ENCODE measurements at places on chromosomes 6 and 20.

DNA sequence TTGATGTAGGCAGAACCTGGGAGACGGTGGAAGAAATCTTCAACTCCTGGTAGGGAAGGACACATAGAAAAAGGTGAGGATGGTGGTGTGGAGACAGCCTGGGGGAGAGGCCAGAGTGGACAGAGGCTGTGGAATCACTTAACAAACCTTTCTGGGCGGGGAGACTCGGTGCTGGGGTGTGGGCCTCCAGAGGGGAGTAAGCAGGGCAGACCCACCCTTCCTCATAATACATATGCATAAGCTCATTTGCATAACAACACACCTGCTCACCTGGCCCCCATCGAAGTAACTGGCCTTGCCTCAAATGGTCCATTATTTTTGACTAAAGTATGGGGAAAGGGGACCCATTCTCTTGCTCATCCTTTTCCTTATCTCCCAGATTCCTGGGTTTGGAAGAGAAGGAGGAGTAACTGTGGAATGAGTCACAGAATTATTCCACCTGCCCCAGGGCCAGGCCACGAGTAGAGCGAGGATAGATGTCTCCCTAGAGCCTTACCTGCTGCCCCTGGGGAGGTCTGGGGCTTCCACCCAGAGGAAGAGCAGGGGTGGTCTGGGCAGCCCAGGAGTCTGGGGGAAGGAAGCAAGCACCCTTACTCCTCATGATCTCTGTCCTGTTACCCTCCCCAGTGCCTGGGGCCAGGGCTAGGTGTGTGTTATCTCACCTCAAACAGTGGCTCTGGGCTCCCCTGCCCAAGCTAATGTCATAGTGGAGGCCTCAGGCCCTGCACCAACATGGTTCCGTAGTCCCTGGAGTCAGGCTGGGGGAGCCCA is 10.7 kb upstream of the VEGFA start:
- no peak for DNase-seq

DNA sequence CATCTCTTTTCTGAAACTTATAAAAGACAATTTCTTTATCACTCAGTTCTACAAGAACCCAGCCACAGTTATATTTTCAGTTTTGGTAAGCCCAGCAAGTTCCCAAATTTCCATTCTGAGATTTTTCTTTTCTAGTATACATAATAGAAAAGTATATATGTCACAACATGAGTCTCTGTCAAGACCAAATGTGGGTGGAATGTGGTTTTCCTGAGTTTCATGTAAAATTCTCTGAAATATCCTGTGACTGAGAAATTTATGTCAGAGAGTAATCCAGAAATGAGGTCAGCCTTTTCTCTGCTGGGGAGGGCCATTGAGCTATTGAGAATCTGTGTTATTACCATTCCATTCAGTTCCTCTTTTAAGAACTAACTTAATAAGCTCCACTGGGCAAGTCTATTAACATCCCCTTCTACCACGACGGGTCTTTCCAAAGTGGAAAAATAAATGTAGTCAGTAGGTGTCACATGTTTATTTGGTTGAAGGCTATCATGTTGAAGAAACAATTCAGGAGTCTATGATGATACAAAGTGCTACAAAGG is 100.7 kb upstream of the HMGN3 start:
- DNase-seq, result no peak

DNA sequence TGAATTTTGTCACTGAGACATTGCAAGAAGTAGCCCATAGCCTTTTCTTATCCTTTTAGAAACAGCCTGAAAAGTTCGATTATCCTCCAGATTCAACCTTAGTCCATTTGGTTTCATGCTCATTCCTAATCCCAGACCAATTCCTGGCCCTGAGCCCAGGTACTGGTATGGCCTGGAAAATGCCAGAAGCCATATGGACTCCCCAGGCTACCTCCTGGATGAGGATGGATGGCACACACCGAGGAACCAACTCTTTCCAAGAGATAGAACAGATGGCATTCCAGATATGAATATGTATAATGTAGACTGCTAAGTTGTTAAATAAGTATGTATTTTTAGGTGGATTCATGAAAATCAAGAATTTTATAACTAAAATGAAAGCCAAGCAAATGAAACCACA is 51.6 kb upstream of the SNAP25 start:
- DNase-seq, result no peak

- peak; percentile 88 for DNase-seq
These were observed 96.0 kb upstream of the CNKSR3 start for GRCh38 chr6:154606457-154606856.

GRCh38 chr20:47274401-47275108 is 81.9 kb downstream of the ZMYND8 start:
- no peak for DNase-seq

GRCh38 chr6:136148051-136148450 is 102.1 kb downstream of the MTFR2 start:
- DNase-seq, result no peak

- DNase-seq, result peak; percentile 32
These were observed 39.4 kb upstream of the KCNK16 start for GRCh38 chr6:39361657-39362486.

DNA sequence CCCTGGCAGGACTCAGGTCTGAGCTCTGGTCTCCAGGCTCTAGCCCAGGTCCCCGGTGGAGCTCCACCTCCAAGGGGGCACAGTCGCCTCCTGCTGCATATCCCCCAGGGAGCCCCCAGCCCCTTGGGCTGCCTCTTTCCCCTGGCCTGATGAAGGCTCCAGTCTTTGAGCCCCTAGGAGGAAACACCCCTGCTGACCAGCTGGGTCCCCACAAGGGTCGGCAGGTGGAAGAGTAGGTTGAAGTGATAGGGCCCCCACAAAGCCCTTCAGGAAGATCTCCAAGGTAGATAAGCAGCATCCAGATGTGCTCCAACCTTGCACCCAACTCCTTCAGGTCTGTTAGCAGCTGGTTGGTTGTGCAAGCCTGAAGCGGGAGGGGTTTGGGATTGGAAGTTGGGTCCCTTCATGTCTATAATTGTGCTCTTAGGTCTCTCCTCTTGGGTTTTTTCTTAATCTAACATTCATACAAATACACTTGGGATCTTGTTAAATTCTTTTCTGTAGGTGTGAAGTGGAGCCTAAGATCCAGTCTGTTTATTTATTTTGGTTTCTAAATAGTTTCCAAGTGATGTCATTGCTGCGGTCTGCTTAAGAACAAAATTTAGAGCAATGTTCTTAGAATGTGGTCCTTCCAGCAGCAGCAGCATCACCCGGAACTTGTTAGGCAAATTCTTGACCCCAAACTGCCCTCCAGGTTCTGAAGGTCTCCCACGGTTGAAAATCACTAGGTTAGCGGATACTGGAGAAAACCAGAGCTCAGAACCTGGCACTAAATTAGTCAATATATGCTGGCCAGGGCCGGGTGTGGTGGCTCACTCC is 5.1 kb downstream of the UBE2C start:
- DNase-seq, result no peak

- no peak for DNase-seq
These were observed 849.2 kb upstream of the HS3ST5 start for GRCh38 chr6:115191989-115192388.

GRCh38 chr6:170271771-170272314 is 19.0 kb downstream of the DLL1 start:
- peak; percentile 61 for DNase-seq

GRCh38 chr20:47250360-47250759 is 106.1 kb downstream of the ZMYND8 start:
- no peak for DNase-seq

DNA sequence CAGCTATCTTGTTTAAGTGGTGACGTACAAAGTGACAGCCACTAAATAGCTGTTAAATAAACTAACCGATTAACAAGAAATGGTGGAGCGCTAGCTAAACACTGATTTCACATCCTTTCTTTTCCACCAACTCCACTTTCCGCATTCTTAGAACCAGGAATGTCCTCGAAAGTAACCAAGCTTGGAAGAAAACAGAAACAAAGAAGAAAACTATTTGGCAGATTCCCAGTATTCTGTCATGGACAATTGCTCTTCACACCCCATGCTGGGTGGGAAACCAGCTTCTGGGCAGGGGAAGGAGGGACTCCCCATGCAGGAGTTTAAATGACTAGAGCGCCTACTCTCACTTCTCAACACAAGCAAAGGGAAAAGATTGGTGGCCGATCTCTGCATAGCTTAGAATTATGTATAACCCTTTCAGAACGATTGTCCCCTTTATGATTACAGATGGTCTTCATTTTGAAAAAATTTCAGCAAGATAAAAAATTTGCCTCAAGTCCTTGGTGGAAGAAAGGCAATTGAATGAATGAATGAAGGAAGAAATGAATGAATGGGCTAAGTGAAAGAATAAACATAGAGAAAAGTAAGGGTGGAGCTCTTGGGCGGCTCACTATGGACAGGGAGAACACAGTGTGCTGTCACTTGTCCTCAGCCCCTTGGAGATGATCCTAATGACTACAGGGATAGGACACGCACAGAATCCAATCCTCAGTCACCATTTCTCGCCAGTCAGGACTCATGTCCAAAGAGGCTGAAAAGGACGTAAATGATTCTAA is 148.7 kb upstream of the NEDD9 start:
- no peak for DNase-seq

DNA sequence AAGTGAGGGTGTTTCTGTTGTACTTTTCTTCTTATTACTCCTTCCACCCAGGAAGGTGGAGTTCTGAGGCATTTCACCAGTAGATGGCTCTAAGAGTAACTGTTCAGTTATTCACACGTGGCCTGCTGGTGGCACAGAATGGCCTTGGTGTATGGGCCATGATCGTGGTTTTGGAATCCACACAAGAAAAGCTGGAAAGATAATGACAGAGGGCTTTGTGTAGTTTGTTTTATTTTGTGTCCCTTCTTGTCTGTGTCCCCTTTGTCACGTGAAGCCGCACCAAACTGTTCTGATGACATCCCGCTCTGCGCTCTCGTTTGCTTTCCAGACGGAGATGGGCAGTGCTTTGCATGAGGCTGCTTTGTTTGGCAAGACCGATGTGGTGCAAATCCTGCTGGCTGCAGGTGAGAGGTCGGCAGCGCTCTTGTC is 93.4 kb downstream of the ANKS1A start:
- no peak for DNase-seq

DNA sequence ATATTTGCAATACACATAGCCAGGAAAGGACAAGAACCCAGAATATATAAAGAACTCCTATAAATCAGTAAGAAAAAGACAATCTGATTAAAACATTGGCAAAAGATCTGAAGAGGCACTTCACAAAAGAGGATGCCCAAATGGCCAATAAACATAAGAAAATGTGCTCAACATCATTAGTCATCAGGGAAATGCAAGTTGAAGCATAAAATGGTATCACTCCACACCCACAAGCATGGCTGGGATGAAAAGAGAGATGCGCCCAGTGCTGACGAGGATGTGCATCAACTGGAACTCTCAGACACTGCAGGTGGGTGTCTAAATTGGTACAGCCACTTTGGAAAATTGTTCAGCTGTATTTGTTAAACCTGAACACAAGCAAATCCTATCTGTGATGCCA is 42.4 kb upstream of the MLN start:
- no peak for DNase-seq

- no peak for DNase-seq
These were observed 24.9 kb upstream of the SASH1 start for GRCh38 chr6:148317739-148318138.

DNA sequence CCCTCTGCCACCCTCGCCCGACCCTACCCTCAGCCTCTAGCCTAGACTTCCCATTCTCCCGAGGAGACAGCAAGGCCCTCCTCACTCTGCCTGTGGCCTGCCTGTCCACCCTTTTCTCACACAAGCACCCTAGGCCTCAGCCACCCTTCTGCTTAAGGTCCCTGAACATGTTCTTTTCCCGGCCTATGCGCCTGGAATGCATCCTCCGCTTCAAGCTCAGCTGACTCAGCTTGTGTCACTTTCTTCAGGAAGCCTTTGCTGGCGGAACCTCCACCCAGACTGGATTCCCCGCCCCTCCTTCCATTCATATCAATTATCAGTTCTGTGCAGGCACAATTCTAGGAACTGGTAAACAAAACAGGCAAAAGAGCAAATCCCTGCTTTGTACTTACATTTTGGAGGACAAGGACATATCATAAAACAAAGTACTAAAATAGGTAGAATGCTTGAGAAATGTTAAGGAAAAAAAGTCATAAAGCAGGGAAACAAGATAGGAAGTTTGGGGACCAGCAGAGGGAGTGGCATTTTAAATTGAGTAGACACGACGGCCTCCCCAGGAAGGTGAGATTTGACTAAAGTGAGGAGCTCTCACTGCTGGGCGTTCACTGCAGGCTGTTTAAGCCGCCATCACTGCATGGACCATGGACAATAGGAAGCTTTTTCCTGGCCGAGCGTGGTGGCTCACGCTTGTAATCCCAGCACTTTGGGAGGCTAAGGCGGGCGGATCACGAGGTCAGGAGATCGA is 17.9 kb upstream of the SNHG17 start:
- DNase-seq, result no peak

DNA sequence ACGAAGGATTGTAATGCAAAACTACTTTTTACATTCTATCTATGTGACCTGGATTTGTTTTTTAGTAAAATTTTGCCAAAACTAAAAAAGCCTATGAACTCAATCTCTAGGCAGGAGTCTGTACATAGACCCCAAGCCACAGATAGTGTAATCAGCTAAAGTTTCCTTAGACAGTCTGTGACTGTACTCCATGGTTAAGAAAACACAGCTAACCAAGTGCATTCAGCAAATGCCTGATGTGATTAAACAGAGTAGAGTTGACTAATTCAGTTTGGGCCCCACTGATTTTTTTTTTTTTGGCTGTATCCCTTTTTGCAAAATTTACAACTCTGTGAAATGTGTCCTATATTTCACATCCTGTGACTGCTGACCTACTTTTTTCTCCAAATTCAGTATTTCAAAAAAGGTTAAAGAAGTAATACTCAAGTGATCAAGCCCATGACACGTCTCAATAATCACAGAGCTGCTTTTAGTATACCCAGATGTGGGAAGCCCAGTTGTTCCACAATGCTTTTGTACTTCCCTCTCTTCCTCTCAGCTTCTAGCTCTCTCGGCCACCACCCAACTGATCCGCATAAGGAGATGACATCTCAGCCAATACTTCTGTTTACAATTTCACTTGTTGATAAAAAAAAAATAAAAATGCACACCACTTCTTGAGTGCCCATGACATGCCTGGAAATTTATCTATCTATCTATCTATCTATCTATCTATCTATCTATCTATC is 108.8 kb upstream of the TBX18 start:
- DNase-seq, result no peak

DNA sequence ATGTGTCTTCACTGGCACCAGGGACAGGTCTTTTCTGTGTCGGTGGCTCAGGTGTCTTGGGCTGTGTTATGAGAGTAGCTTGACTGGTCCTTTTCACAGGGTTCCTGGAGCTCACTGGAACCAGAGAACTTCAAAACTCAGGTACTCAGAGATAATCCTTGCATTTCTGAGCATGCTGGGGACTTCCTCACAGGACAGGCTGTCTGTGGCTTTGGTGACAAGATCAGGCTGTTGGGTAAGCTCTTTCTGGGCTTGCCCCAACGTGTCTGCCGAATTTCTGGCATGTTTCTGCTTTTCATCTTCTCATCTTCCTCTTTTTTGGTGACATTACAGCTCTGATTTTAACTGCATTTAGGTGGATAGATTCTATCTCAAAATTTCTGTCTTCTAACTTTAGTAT is 270.0 kb downstream of the CDH26 start:
- no peak for DNase-seq

GRCh38 chr6:53358440-53359094 is 9.8 kb upstream of the ELOVL5 start:
- no peak for DNase-seq
